ENCODE measurements at places on chromosomes 6 and 20.
A peak's percentile ranks its signal among the peaks of the same experiment; 100 is the strongest.

DNA sequence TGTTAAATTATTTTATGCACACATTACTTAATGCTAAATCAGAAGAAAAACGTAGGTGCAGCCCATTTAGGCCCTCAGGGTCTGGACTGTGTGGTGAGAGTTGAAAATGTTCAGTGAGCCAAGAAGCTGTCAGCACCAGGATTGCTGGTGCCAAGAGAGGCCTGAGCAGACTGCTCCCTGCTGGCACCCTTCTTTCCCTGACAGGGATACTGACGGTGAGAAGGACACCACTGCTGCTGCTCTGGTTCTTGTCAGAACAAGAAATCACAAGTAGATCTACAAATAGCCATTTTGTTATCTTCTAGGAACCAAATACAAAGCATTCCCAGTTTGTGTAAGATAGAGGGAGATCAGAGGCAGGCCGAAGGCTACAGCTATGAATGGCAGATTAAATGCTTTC lies 48.7 kb upstream of the CRISP1 start:
- peak; percentile 66 for DNase-seq

- DNase-seq, result no peak
Measured at GRCh38 chr6:98272060-98272459, 562.3 kb upstream of the POU3F2 start.

DNA sequence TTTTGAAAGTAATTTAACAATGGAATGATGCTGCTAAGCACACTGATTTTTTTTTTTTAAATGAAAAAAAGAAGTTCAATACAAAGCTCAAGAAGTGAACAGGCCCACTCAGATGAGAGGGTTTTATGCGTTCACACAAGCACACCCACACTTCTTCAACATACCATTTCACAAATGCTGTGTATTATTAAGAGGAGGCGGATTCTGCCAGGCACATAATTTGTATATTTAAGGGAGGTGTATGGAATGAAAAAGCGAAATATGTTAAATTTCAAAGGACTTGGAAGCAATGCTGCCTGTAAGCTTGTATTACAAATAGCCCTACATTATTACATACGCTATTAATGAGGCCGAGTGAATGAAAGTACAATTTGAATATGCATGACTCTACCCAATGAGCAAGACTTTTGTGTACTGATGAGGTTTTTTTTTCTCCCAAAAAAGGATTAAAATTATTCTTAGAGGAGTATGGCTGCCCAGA lies 123.9 kb downstream of the INSM1 start:
- no peak for DNase-seq

DNA sequence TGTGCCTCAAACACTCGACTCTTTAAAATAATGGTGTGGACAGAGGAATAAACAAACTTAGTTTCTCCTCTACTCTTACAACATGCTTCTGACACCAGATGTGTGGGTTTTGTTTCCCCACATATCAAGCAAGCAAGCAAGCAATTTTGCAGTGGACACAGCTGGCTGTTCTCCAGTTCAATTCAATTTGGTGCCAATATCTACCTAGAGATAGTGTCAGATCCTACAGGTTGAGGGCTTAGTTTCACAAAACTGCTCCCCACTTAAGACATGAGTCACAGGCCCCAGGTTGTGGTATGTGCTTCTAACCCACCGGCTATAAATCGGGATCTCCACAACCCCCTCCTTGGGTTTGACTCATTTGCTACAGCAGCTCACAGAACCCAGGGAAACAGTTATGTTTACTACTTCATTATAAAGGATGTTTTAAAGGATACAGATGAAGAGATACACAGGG lies 131.4 kb upstream of the TRAF3IP2 start:
- no peak for DNase-seq

DNA sequence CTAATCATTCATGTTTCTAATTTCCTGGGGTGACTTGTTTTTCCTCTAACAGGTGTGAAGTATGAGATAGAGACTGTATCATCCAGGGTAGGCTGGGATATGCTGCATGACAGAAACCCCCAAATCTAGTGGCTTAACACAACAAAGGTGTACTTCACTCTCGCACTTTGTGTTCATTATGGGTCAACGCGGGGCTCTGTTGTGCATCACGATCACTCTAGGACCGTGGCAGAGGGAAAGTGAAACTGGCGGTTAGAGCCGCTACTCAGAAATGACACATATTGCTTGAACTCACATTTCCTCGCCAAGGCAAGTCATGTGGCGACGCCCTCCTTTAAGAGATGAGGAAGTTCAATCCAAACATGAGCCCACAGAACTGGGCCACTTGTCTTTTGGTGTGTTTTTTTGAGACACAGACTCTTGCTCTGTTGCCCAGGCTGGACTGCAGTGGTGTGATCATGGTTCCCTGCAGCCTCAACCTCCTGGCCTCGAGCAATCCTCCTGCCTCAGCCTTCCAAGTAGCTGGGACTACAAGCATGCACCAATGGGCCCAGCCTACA lies 41.3 kb downstream of the PCNA start:
- no peak for DNase-seq

Measured in SHP77 treated with DMSO at 0.1 percent for 48 hours (cell line).